ENCODE measurements at places on chromosomes 5 and 9. TPM values are rescaled to one million over a fixed set of nuclear protein-coding genes. Genes with fewer than 3 reads are reported as not detected.
A peak's percentile ranks its signal among the peaks of the same experiment; 100 is the strongest.

DNA sequence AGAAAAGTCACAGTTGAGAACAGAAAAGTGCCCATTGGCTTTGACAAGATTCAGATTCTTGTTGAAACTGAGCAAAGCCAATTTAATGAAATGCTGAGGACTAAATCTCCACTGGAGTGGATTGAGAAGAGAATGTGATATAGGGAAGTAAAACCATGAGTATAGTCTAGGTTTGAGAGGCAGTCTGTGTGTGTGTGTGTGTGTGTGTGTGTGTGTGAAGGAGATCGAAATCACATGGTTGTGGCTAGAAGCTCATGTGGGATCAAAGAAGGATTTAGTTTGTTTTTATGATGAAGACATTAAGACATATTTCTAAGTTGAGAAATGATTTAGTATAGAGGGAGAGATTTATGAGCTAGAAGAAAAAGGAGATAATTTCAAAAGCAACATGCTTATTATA, 275.7 kb upstream of the DAB2 start:
- H3K27me3 ChIP-seq = no peaks in the 10 kb centered on the region
- peaks cover 12% of the 10 kb centered on the region for H3K4me1 ChIP-seq

DNA sequence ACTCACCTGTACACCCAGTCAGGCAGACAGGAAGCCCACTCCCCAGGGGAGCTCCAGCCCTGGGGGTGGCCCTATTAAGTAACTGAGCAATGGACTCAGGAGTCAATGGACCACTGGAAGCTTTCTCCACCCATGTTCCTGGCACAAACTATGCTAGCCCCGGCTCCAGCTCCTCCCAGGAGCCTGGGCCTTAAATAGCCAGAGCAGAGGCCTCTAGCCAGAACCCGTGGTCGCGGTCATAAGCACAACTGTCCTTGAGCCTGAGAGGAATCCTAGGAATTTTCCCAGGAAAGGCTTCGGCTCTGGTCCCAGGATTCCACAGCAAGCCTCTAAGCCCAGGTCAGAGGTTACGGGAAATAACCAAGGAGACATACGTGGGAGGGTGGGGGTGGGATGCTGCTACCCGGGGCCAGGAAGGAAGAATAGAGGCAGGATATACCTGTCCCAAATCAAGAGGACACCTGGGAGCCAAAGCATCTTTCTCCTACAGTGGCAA, 5.5 kb downstream of the SEPTIN8 start:
- H3K27ac ChIP-seq = peak overlapping the region; percentile 36
- no peak overlapping the region for H3K4me3 ChIP-seq
- peak; percentile 36 for DNase-seq
- H3K4me1 ChIP-seq = peaks cover 78% of the 10 kb centered on the region
- no peaks in the 10 kb centered on the region for H3K36me3 ChIP-seq

- DNase-seq = peak; percentile 58
- no peak overlapping the region for H3K27ac ChIP-seq
- H3K4me1 ChIP-seq = peaks cover 52% of the 10 kb centered on the region
Observed at GRCh38 chr5:72130351-72130761, 23.1 kb downstream of the MAP1B start.

- no peak overlapping the region for H3K27ac ChIP-seq
- H3K4me3 ChIP-seq = no peak overlapping the region
- DNase-seq = no peak
Observed at GRCh38 chr9:2335260-2335659, 286.3 kb upstream of the VLDLR start.

DNA sequence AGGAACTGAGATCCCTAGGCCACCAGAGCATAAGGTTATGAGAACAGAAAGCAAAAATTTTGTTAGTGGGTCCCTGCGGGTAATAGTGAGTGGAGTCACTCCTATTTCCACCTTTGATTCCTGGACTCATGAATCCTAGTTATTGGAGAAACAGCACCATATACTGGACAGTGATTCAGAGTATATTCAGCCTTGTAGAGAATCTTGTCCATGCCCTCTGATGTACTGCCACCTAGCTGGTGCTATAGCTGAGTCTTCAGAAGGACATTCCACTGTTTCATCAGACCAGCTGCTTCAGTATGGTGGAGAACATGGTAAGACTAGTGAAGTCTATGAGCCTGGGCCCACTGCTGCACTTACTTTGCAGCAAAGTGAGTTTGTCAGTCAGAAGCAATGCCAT, 25.0 kb upstream of the ITGA2 start:
- H3K27ac ChIP-seq = no peak overlapping the region
- H3K4me1 ChIP-seq = no peaks in the 10 kb centered on the region
- no peaks in the 10 kb centered on the region for H3K36me3 ChIP-seq
- no peak overlapping the region for H3K4me3 ChIP-seq

DNA sequence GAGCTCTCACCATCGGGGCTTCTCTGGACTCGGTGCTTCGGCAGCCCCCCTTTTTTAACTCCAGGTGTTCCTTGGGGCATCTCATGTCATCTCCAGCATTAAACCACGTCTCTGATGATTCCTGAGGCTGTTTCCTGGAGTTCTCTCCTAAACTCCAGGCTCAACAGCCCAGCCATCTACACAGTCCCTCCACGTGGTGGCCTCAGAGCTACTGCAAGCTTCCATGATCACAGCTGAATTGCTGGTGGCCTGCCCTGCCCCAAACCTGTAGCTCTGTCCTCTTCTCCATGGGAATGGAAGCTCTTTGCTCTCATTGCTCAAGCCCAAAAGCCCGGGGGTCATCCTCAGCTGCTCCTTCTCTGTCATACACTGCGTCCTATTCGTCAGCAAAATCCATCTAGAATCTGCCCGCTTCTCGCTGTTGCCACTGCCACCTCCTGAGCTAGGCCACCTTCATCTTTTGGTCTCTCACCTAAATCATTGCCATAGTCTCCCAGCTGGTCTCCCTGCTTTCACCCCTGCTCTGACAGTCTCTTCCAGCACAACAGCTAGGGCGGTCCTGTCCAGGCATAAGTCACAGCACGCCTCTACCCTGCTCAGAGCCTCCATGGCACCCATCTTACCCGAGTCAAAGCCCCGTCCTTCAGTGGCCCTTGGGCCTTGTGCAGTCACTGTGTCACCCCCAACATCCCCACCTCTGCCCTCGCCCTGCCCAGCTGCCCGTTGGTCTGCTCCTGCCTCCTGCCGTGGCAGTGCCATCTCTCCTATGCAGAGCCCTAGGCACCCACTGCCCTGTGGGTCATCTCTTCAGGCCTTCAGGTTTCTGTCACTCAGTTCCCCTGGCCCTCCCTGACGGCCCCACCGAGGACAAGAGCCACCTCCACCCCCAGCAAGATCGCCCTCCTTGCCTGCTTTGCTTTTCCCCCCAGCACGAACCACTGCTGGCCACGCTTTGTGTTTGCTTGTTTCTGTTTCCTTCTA, 6.4 kb downstream of the B4GALT7 start:
- no peaks in the 10 kb centered on the region for H3K36me3 ChIP-seq
- H3K27me3 ChIP-seq = no peaks in the 10 kb centered on the region
- no peak for DNase-seq
- H3K4me1 ChIP-seq = peaks cover 55% of the 10 kb centered on the region

DNA sequence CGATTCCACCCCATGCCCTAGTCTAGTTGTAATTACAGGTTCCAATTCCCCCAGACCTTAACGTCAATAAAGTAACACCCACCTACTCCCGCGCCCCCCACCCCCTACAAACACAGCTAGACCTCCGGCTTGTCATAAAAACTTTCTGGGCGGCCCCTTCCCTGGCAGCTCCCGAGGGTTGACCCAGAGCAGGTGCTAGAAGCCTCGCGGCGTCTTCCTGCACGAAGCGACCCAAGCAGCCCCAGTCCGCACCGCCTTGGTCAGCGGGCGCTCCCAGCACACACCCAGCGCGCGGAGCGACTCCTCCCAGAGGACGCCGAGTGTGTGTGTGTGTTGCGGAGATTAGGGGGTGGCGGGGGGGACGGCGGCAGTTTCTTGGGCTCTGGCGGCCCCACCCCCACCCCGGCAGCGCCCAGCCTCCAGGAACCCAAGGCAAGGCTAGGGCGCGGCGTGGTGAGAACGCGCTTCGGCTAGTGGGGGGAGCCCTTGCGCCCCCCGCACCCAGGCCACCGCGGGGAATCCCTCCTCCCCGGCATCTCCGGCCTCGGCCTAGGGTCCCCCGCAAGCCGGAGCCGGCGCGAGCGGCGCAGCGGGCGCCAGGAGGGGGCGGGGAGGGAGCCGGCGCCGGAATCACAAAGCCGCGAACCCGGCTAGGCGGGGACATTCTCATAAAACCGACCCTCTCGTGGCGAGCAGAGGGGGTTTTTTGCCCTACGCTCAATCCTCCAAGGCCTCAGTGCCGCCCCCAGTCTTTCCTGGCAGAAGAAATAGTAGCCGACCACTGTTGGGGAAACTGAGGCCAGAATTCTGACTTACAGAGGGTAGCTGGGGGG, 2.2 kb downstream of the PCDH1 start:
- H3K4me1 ChIP-seq = peaks cover 81% of the 10 kb centered on the region
- peak overlapping the region; percentile 74 for H3K4me3 ChIP-seq
- no peaks in the 10 kb centered on the region for H3K36me3 ChIP-seq
- peak overlapping the region; percentile 95 for H3K27ac ChIP-seq
- peaks cover 33% of the 10 kb centered on the region for H3K27me3 ChIP-seq

GRCh38 chr5:9820691-9821449, 190.7 kb upstream of the TAS2R1 start:
- no peaks in the 10 kb centered on the region for H3K4me1 ChIP-seq
- no peak overlapping the region for H3K27ac ChIP-seq
- H3K36me3 ChIP-seq = no peaks in the 10 kb centered on the region
- no peaks in the 10 kb centered on the region for H3K27me3 ChIP-seq
- no peak overlapping the region for H3K4me3 ChIP-seq

- H3K4me3 ChIP-seq = no peak overlapping the region
- no peaks in the 10 kb centered on the region for H3K36me3 ChIP-seq
- peaks cover 7% of the 10 kb centered on the region for H3K4me1 ChIP-seq
- DNase-seq = no peak
Observed at GRCh38 chr5:96133341-96134079, 171.9 kb upstream of the ELL2 start.

DNA sequence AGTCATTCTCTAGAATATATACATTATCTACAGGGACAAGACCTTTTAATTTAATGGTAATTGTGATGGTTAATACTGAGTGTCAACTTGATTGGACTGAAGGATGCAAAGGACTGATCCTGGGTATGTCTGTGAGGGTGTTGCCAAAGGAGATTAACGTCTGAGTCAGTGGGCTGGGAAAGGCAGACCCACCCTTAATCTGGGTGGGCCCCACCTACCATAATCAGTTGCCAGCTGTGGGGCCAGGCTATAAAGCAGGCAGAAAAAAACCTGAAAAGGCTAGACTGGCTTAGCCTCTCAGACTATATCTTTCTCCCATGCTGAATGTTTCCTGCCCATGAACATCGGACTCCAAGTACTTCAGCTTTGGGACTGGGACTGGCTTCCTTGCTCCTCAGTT, 112.2 kb upstream of the SMC2 start:
- no peak overlapping the region for H3K27ac ChIP-seq
- no peak overlapping the region for H3K4me3 ChIP-seq
- no peaks in the 10 kb centered on the region for H3K36me3 ChIP-seq

GRCh38 chr9:105503881-105504280, 54.0 kb upstream of the FKTN start:
- H3K4me3 ChIP-seq = no peak overlapping the region
- no peak for DNase-seq
- no peaks in the 10 kb centered on the region for H3K27me3 ChIP-seq
- H3K36me3 ChIP-seq = no peaks in the 10 kb centered on the region
- H3K27ac ChIP-seq = no peak overlapping the region
- H3K4me1 ChIP-seq = peaks cover 11% of the 10 kb centered on the region

GRCh38 chr9:132645711-132646110, 24.1 kb downstream of the DDX31 start:
- no peaks in the 10 kb centered on the region for H3K27me3 ChIP-seq
- no peak overlapping the region for H3K27ac ChIP-seq
- no peak overlapping the region for H3K4me3 ChIP-seq
- peaks cover 69% of the 10 kb centered on the region for H3K36me3 ChIP-seq

DNA sequence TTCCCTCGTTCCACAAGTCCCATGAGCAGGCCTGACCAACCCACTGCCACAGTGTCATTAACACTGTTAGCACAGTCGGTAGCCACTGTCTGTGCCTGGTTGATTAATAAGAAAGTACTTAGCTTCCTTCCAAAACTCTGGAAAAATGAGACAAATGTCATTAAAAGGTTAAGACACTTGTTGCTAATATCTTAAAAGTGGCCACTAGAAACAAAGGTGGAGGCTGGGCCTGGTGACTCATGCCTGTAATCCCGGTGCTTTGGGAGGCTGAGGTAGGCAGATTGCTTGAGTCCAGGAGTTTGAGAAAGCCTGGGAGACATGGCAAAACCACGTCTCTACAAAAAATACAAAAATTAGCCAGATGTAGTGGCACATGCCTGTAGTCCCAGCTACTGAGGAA, 194.0 kb downstream of the PDZD2 start:
- DNase-seq = no peak
- H3K36me3 ChIP-seq = no peaks in the 10 kb centered on the region
- H3K27me3 ChIP-seq = no peaks in the 10 kb centered on the region
- no peak overlapping the region for H3K4me3 ChIP-seq
- H3K27ac ChIP-seq = no peak overlapping the region

DNA sequence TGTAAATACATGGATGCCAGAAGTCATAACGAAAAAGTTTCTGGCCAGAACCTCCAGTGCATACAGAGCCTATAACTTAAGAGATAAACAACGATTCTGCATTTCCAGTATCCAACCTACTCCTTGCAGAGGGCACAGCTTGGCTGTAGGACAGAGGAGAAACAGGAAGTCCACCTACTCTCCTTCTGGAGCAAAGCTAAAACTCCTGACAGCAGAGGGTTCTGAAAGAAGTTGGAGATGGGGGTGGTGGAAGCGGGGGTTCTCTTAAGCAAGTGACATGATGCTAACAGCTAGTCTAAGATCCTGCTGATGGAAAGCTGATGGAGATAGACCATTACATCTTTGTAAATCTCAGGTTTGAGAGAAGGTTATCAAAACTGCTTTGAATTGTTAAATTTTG, 35.5 kb upstream of the CTNNAL1 start:
- no peaks in the 10 kb centered on the region for H3K4me1 ChIP-seq
- H3K36me3 ChIP-seq = peaks cover 100% of the 10 kb centered on the region
- H3K27ac ChIP-seq = no peak overlapping the region
- DNase-seq = no peak

DNA sequence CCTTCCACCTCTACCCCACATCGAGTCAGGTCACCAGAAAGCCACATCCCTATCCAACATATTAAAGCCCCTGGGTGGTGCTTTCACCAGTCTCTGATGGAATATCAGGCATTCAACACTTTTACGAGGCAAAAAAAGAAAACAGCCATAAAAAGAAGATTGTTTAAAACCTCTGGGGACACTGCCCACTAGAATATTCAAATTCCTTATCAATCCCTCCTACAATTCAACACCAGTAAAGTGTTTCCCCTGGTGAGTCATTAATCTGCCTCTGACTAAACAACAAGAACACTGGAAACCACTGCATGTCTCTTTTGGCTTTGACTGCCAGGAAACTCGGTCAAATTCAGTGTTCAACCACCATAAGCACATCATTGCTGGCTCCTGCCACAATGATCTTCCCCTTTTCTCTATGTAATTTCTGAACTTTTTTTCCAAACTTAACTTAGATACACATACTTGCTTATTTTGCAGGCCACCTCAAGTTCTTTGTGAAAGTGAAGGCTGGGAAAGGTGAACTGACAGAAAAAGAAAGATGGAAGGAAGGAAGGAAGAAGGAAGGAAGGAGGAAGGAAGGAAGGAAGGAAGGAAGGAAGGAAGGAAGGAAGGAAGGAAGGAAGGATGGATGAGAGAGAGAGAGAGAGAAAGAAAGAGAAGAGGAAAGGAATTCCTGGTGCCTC, 105.3 kb downstream of the PAX5 start:
- no peak for DNase-seq
- peaks cover 3% of the 10 kb centered on the region for H3K4me1 ChIP-seq
- H3K27me3 ChIP-seq = peaks cover 8% of the 10 kb centered on the region
- H3K27ac ChIP-seq = no peak overlapping the region
- H3K4me3 ChIP-seq = no peak overlapping the region

The SCAMP1 gene
- total RNA-seq = 14.6 TPM

The PALM2AKAP2 gene
- total RNA-seq = 6.2 TPM

The TLE1 gene
- total RNA-seq = 85.2 TPM

The GARIN3 gene
- total RNA-seq = not detected

The ISL1 gene
- total RNA-seq = not detected

The GNG10 gene
- 93.7 TPM for total RNA-seq

The GNA14 gene
- total RNA-seq = 5.0 TPM

Measured in stomach (tissue), 19 donors.